Kidney (tissue), 22 donors: ENCODE measurements at places on chromosomes 3 and 15. TPM values are rescaled to one million over a fixed set of nuclear protein-coding genes. Genes with fewer than 3 reads are reported as not detected.
A peak's percentile ranks its signal among the peaks of the same experiment; 100 is the strongest.

DNA sequence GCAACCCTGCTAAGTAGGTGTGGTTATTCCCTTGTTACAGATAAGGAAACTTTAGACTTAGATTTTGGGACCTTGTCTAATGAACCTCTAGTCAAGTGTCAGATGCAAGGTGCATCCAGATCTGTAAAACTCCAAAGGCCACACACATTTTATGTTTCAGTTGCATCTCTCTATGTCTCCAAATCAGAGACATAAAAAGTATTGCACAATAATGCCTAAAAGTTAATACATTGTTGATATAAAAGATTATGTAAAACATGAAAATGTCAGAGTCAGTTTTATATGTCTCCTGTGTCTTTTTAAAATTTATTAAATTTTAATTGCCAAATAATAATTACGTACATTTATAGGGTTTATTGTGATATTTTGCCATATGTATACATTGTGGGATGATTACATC, 408.5 kb downstream of the NTRK3 start:
- no peak for DNase-seq

DNA sequence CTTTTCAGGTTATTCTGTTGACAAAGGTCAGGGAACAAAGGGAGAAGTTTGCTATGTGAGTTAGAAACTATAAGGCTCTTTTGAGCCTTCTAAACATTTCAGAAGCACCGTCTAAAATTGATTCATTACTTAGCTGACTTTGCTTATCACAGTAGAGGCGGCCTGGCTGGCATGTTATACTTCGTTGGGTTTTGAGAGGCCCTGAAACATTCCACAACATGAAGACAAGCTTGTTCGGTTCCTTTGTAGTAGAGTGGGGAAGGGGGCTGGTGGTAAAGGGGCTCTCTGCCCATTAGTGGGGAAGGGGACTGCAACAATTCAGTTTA, 23.6 kb downstream of the ZBTB38 start:
- DNase-seq: no peak

GRCh38 chr3:194220901-194221326, 85.0 kb downstream of the HES1 start:
- no peak for DNase-seq

DNA sequence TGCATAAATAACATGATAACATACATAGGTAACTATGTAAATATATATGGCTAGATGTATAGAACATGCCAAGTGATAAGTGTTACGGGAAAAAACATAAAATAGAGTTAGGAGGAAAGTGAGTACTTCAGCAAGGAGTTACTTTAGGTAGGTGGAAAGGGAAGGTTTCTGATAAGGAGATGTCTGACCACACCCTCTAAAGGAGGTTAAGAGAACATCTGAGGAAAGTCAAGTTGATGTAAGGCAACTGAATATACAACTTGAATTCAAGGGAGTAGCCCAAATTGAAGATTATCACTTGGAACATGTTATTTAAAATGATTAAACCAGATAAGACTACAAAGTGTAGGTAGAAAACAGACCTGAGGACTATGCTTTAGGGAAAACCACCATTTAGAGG, 13.8 kb downstream of the PIERCE2 start:
- no peak for DNase-seq

- no peak for DNase-seq
Observed at GRCh38 chr3:66910266-66911055, 87.6 kb upstream of the KBTBD8 start.

GRCh38 chr3:48268936-48269561, 28.1 kb downstream of the ZNF589 start:
- peak; percentile 33 for DNase-seq

DNA sequence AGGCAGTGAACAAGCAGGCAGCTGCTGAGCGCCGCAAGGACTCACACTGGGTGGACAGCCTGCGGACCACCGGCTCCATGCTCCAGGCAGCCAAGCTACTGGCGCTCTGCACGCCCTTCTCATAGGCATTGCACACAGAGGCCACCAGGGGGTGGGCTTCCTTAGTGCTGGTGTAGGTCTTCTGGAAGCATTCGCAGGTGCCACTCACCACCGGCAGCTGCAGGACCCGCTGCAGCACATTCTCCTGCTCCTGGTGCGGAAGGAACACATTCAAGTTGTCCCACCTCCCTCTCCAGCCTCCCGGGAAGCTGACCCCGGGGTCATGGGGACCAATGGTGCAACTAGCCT, 6.0 kb downstream of the PLIN1 start:
- no peak for DNase-seq

DNA sequence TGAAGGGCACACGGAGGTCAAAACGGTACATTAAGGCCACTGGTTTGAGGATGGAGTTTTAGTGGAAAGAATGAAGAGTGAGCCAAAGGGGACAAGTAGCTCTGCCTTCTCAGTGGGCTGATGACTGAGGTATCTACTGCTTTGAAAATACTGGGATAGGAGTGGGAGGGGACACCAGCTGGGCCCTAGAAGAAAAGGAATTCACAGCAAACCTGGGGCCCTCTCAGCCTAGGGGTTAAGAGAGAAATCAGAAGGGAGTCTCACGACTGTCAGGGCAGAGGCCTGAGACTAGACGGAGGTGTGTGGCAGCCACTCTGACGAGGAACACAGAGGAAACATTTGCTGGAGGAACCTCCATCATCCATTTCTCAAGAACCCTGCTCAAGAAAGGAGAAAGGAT, 75.1 kb downstream of the TNIK start:
- no peak for DNase-seq

- no peak for DNase-seq
Observed at GRCh38 chr3:108546247-108546646, 35.9 kb upstream of the MYH15 start.

GRCh38 chr3:181860235-181860634, 148.5 kb downstream of the SOX2 start:
- no peak for DNase-seq

DNA sequence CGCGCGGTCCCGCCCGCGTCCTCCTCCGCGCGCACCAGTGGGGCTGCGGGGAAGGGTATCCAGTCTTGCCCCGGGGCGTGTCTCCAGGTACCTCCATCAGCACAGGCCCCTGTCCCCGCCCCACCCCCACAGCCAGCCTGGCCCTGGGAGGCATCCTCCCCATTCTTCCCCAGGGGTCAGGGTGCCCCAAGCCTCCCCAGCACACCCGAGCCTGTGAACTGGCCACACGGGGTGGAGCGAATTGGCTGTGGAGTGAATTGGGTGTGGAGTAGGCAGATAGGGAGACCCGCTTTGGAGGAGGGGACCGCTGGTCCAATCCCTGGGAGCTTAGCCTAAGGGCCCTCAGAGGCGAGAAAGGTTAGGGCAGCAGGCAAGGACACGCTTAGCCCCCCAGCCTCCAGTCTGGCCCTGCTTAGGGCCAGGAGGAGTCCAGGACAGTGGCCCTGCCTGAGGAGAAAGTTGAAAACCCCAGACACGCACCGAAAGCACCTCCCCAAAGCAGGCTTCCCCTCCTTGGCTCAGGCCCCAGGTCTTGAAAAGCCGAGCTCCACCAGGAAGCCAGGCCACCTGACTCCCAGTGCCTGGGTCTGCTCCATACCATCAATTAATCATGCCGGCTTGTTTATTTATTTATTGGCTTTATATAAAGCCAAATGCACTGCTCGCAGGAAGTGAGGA, 107.7 kb upstream of the SLC6A11 start:
- no peak for DNase-seq

DNA sequence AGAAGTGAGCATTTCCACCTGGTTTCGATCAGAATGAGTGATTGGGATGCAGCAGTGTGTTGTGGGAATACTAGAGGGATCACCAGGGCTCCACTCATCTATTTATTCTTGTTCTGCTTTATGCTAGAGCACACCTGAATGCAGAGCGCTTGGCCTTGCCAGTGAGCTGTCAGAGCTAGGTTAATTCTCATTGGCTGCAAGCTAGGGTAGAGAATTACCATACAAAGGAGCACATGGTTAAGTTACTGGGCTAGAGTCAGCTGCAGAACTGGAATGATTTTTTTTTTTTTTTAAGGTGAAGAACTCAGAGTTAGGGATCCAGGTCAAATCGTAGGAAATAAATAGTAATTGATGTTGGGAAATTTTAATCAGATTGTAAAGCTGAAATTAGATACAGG, 8.8 kb downstream of the EIF2AK4 start:
- DNase-seq: no peak

DNA sequence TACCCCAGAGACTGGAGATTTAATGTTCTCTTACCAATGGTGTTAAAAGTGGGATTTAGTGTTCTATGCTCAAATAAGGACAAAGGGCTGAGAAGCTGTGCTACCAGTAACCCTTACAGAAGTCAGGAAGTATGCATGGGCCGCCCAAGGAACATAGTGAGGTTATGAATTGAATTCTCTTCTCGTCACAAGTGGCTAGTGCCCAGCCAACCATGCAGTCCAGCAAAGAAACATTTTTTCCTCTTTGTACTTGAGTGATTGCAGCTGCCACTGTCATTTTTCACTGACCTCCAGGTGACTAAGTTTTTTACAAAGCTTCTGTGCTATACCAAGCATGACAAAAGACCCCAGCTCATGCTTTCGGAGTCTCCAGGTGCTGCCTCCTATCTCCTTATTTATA, 110.6 kb upstream of the DCBLD2 start:
- peak; percentile 51 for DNase-seq

DNA sequence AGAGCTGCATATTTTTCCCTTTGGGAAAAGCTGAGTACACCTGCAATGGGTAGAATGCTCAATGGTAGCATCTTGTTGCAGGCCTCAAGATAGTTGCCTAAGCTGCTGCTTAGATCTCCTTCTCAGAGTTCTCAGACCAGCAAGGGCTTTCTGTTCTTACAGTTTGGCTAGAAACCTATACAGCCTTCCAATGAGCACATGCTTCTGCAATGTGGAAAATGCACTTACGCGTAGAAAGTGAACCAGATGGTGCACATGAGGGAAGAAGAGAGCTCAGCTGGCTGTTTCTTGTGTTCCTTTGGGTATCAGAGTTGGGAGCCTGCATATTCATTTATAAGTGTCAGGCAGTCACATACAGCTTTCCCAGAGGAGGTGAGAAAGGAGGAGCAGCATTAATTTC, 136.4 kb downstream of the B3GALNT1 start:
- DNase-seq: no peak

- no peak for DNase-seq
Observed at GRCh38 chr3:161187046-161187445, 34.1 kb upstream of the NMD3 start.

- DNase-seq: no peak
Observed at GRCh38 chr3:196323691-196324090, 5.7 kb upstream of the DYNLT2B start.

GRCh38 chr3:134294302-134295280, 43.9 kb upstream of the RYK start:
- no peak for DNase-seq

DNA sequence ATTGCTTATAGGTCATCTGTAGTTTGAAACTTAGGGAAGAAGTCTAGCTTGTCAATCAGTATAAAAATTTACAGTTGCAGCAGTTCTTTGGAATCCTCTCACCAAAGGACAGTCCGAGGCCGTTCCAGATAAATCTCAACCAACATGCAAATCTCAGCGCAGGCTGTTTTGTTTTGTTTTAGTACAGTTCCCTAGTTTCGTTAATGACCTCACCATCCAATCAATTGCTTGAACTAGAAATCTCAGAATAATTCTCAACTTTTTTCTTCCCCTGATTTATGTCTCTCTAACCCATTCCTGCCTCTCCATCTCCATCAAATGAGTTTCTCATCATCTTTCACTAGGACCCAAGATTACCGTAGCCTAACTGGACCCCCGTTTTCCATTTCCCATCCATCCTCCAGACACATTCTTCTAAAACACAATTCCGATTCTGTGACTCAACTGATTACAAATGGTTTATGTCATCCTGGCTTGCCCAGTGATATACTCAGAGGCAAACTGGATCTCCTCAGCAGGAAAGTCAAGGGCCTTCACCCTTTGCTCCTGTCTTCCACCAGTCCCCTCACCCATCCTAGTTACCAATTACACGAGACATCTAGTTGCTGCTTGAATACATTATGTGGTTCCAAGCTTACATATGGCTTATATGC, 1.3 kb downstream of the SMCO1 start:
- no peak for DNase-seq

DNA sequence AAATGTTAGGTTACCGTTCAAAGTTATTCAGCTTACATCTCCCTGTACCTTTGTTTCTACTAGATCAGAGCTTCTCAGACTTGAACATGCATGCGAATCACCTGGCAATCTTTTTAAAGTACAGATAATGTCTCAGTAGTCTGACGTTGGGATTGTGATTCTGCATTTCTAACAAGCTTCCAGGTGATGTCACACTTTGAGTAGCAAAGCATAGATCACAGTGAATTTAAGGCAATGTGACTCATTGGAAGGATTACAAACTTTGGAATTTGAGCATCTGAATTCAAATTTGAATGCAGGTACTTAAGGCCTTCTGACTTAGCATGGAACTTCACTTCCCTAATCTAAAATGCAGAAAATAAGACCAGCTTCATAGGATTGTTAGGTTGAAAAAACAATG, 10.8 kb upstream of the ZMAT3 start:
- no peak for DNase-seq

DNA sequence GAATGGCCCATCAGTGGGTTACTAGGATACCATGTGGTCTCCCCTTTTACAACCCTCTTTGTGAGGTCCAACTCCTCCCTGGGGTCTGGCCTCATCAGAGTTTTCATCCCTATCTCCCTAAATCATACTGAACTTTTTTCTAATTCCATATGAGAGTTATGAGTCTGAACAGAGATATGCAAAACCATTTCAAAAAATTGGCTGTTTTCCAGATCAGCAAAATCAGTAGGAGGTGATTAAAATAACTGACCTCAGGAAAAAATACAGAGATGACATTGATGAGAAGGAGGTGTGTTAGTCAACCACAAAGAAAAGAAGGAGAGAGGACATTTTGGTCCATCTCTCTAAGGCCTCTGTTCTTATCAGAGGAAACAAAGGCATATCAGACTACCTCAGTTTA, 200.8 kb upstream of the CFAP20DC start:
- DNase-seq: no peak

DNA sequence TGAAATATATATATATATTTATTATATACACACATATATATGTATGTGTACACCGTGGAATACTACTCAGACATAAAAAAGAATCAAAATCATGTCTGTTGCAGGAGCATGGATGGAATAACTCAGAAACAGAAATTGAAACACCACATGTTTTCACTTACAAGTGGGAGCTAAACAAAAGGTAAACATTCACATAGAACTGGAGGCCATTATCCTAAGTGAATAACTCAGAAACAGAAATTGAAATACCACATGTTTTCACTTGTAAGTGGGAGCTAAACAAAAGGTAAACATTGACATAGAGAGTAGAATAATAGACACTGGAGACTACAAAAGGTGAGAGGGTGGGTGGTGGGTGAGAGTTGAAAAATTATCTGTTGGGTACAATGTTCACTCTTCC, 171.5 kb upstream of the GOLIM4 start:
- no peak for DNase-seq

KIF15 gene
- polyA plus RNA-seq: 0.32 TPM

INAFM2 gene
- polyA plus RNA-seq: 14.7 TPM

CHRNA7 gene
- polyA plus RNA-seq: 0.80 TPM

TIGIT gene
- not detected for polyA plus RNA-seq

SNAP23 gene
- 34.1 TPM for polyA plus RNA-seq

ARIH1 gene
- polyA plus RNA-seq: 27.4 TPM

CLSTN2 gene
- polyA plus RNA-seq: 2.0 TPM

ATP13A4 gene
- polyA plus RNA-seq: 0.49 TPM

DBR1 gene
- polyA plus RNA-seq: 8.5 TPM

ALCAM gene
- polyA plus RNA-seq: 15.1 TPM

CEP19 gene
- polyA plus RNA-seq: 2.6 TPM
